Activated CD8-positive, alpha-beta memory T cell treated with anti-CD3 and anti-CD28 coated beads for 1 hour (primary cell): ENCODE measurements at places on chromosomes 7 and 10.

DNA sequence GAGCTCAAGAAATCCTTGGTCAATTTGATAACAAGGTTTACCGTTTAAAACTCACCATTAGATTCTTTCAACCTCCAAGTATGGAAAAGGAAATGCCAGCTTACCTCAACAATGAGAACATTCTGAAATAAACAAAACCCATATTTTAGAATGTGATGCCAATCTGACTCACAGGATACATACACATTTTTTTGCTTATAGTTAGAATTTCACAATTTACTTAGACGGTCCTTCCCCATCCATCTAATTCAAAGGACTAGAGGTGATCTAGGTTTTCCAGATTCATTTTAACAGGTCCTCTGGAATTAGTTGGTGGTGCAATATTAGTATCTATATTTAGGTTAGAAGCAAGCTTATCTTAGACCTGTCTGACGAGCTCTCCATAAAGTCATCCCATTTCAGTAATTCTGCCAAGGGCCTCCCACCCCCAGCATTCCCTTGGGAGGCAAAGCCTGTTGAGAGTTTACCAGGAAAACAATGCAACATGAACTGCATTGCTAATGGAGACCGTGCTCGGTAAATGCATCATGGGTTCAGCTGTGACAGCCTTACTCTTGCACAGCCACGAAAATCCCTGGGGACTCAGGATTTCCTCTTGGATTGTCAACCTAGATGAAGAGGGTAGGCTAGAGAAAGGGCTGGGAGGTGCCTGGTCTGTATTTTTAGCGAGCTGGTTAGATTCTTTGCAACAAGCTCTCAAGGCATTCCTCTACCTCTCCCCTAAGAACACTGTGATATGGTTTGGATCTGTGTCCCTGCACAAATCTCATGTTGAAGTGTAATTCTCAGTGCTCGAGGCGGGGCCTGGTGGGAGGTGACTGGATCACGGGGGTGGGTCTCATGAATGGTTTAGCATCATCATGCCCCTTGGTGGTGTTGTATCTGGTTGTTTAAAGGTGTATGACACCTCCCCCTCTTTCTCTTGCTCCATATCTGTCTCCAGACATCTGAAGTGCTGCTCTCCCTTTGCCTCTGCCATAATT lies 93.8 kb downstream of the PRTFDC1 start:
- no peak for DNase-seq

- no peak for DNase-seq
These were observed 300.6 kb downstream of the SORCS3 start for GRCh38 chr10:104941662-104942061.

DNA sequence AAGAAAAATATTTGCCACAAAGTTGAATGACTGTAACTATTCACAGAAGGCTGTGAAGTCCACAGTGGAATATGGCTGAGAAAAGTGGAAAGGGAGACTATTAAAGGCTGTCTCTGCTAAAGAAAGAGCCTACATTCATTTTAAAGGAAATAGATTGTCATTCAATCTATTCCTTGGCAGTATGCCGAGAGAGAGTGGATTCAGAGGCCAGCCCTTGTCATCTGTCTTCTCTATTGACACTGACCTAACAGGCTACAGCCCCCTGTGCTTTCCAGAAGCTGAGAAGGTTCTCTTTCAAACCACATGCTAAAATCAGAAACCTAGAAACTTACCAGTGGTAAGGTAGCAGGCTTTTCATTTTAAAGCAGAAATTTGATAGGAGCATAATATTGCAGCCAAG lies 12.1 kb downstream of the ODAD2 start:
- DNase-seq = no peak

- no peak for DNase-seq
These were observed 273.7 kb upstream of the KLF14 start for GRCh38 chr7:131007439-131008330.

DNA sequence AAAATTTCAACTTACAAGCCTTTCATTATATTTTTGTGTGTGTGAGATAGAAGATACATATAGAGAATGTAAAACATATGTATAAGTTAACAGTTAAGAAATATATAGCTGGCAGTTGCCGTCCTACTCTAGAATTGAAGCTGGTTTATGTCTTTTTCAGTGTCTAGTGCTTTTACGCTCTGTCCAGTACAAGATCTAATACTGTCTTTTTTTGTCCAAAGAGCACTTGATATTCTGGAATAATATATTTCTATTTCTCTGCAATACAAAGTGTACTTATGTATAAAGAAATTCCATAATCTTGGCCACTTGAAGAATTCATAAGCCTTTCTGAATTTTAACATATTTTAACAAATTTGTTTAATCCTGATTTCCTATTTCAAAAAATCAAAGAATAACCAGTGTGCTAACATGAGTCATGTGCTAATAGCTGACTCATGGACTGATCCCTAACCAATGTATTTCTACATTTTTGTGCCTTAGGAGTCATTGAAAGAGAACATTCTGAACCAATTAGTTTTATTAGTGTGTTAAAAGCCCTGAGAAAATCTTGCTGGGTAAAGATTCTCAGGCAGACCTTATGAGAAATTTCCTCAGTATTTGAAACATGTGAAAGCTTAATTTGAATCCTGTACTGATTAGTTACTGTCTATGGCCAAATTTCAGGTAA lies 73.2 kb upstream of the CCAR1 start:
- no peak for DNase-seq

- DNase-seq = no peak
These were observed 25.1 kb downstream of the ZNF467 start for GRCh38 chr7:149748076-149748874.

DNA sequence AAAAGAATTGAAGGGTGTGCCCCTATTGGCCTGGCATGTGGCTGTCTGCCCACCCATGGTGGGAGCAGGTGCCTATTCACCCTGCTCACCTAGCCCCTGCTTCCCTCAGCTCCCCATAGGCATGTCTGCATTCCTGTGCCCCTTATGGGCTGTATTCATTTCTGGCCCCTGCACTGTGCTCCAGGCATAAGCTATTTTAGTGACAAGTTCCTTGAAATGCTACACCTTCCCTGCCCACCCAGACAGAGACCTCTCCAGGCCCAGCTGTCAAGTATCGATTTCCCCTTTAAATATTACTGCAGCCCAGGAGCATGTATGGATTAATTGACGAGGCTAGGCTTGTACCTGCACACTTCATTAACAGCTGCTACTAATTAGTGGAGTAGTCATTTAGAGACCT lies 235.4 kb downstream of the RPS24 start:
- DNase-seq = no peak

- DNase-seq = no peak
These were observed 61.5 kb upstream of the ELMO1 start for GRCh38 chr7:37510043-37510634.

DNA sequence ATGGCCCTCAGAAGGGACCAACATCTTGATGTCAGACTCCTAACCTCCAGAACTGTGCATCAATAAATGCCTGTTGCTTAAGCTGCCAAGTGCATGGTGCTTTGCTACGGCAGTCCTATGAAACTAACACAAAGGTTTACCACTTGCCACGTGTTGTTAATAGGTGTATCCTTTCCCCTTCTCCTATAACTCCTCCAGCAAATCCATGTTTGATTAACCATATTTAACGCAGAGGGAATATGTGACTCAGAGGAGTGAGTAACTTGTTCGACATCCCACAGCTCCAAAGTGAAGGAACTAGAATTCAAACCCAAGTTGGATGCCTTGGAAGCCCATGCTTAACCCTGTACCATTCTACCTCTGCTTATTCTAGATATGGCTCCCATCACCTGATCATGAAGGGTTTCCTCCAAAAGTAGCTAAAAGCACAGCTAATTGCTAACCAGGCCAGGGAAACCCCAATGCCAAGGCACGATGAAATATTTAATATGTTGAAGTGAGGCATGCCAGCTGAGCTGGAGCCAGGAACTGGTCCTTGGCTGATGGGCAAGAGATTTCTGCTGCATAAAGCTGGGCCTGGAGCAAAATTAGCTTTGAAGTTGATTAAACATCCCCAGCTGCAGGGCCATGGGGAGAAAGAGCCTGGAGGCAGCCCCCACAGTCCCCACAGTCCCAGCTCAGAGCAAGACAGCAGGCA lies 131.9 kb downstream of the C10orf90 start:
- no peak for DNase-seq

DNA sequence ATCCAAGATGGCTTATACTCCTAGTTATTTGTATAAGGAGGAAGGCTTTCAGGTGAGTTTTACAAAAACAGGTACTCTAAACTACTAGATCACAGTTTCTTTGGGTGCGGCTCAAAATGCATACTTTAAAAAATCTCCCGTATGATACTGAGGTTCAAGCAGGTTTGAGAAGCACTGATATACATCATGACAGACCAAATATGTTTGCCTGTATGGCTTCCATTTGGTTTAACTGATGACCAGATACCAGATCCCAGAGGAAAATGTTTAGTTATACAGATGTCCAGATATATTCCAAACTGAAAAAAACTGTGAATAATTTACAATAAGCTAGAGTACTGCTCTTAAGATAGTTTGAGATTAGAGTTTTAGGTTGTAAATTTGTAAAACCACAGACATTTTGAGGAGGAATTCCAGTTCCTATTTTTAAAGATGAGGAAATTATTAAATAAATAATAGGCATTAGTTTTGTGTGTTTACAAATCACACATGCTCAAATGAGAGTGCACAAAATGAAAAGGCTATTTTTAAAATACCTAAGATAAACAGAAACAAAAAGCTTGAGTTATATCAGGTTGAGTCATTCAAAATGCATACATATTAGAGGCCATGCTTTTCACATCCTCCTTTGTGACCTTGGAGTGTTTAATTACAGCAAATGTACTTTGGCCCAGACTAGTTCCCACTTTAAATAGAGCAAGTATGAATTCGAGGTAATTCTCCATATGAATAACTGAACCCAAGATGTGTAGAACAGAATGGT lies 60.5 kb downstream of the SEMA3C start:
- DNase-seq = no peak

DNA sequence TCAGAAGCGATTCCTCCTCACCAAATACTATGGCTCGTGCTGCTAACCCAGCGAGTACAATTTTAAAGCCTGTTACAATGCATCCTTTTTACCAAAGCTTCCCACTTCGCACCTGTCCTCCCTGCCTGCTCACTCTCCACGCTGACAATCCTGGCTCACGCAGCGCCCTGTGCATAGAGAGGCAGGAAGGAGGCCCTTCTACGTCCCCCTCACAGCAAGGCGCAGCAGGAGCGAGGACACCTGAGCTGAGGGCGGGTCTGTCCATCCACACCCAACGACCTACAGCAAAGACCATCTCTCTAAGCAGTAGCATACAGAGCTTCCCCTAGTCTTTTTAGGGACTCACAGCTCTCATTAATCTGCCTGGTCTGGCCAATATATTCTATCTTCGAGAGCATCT lies 46.0 kb downstream of the MKI67 start:
- DNase-seq = no peak

DNA sequence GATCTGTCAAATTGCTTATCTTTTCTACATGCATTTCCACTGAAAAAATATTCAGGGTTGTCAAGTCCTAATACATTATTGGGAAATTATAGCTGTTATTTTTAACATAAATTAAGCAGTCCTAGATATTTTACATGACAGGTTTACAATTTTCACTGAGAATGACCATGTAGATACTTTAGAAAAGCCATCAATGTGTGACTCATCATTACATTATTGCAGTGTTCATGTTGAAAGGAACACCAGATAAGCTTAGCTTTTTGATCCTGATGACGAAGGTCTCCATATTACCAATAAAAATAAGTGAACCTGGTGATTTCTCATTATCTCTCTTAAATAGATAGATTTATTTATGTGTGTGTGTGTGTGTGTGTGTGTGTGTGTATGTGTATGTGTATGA lies 529.5 kb upstream of the PCDH15 start:
- no peak for DNase-seq

- DNase-seq = no peak
These were observed 15.3 kb downstream of the EDRF1 start for GRCh38 chr10:125734823-125735222.

DNA sequence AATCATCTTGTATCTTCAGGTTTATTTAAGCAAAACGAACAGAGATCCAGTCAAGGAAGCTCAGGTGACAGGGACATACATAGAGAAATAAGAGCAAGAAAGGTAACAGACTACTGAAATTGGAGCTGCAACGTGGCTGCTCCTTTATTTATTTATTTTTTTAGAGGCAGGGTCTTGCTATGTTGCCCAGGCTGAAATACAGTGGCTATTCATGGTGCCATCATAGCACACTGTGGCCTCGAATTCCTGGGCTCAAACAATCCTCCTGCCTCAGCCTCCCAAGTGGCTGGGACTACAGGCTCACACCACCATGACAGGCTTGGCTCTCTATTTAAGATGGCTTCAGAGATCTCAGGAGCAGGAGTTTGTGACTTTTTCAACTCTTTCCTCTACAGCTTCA lies 46.4 kb downstream of the COL1A2 start:
- no peak for DNase-seq

- DNase-seq = no peak
These were observed 2.0 kb downstream of the KAZALD1 start for GRCh38 chr10:101063548-101064414.

DNA sequence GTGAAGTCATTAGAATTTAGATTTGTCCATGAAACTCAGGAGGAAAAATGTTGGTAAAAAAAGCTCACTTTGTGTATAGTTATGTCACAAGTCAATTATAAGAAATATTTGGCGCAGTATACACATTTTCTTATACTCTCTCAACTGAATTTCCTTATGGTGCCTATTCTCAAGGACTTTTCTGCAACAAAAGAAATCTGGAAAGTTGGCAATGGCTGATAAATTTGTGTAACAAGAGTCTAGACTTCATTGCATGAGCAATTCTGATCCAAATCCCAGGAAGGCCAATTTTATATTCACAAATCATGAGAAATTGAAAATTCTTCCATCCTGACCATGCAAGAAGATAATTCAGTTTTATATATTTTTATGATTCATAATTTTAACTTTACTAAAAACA lies 35.7 kb downstream of the PPP1R3A start:
- no peak for DNase-seq

DNA sequence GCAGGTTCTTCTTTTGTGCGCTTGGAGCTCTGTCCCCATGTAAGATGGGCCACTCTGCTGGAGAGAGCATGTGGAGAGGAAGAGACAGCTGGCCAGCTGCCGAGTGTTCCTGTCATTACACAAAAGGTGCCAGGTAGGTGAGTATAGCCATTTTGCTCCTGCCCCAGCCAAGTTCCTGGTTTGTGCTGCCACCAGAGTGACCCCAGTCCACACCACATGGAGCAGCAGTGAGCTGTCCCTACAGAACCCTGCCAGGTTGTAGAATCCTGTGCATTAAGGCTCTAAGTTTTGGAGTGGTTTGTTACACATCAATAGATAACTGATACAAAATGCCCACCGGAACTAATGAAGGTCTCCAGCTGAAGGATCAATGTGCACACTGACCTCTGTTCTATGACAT lies 84.6 kb upstream of the GHITM start:
- no peak for DNase-seq

DNA sequence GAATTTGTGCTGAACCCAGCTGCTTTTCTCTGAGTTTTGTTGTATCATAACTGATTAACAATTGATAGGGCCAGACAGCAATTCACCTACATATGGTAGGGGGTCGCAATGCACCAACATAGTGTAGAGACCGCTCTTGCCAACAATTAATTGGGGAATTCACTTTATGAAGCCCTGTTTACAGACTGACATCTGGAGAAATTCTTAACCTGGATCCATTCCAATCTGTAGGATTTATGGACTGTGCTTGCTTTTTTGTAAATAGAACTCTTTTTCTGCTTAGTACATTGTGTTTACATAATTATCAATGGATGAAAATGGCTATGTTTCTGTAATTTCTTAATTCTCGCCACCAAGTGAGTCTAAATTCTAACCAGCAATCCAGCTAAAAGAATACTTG lies 311.7 kb upstream of the BMPER start:
- DNase-seq = no peak
